ENCODE measurements at places on chromosomes 1 and 21. TPM values are rescaled to one million over a fixed set of nuclear protein-coding genes. Genes with fewer than 3 reads are reported as not detected.

Gene SLC45A3
- total RNA-seq: 0.64 TPM

Gene PROX1
- total RNA-seq: not detected

Gene HCN3
- 4.7 TPM for total RNA-seq

Gene GPR25
- total RNA-seq: not detected

Gene GOLT1A
- total RNA-seq: not detected

All from natural killer cell treated with Interleukin-12 subunit alpha and Interleukin-12 subunit beta and Interleukin-15 and Interleukin-18, amount 100 ng/mL, for 72 hours (primary cell).